Smooth muscle cell of trachea (primary cell): ENCODE measurements at places on chromosomes 4 and X. TPM values are rescaled to one million over a fixed set of nuclear protein-coding genes. Genes with fewer than 3 reads are reported as not detected.

The HTRA3 gene
- total RNA-seq: 7.7 and 22.8 TPM in 2 replicates

The TMPRSS11B gene
- total RNA-seq: not detected in 2 replicates

The STK26 gene
- 3.3 and 7.1 TPM in 2 replicates for total RNA-seq

The P2RY8 gene
- not detected in 2 replicates for total RNA-seq

The CTAG1A gene
- total RNA-seq: not detected in 2 replicates
